ENCODE measurements at places on chromosomes 2 and 18.

DNA sequence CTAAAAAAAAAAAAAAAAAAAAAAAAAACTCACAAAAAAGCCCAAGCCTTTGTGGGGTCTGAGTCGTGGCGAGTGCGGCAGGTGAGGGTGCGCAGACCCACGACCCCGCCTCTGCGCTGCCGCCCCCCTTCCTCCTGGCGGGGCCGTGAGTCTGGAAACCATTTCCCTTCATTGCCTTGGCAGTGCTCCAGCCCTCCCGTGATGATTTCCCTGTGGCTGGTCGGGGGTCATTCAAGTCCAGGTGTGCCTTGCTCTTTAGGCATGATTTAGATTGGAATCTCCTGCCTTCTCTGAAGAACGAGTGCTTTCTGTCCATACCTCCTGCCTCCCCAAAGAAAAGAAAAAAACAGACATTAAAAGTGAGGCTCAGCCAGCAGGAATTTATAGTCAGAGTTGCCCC lies 161.8 kb downstream of the FAM210A start:
- DNase-seq = no peak

DNA sequence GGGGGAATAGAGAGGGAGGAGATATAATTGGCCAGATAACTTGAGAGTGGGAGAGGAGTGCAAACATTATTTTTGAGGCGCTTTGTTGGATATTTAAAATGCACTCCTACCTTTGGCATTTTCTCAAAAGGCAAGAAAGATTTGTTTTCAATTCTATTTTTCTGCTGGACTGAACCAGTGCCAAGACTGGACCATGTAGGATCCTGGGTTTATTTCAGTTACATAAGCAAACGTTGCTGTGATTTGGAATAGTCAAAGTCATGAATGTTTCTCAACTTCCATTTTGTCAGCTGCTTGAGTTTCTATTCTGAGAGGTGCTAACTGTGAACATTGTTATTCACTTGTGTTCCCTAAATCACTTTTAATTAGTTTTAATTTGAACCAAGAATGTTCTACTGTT lies 8.9 kb upstream of the CHRNA1 start:
- DNase-seq = no peak

DNA sequence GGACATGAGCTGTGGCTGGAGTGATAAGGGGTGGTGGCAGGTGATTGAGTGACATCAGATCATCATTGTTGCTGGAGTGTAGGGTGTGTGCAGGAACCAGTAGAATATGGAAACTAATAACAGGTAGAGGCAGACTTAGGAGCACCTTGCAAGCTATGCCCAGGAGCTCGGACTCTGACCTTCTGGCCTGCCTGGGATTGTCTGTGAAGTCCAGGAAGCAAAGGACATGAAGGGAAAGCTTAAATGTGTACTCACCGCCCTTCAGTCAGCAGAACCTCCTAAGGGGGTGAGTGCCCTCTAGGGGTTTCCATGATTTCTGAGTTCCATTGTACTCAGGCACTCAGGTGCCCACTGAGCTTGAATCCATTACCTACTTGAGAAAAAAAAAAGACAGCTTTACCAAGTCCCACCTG lies 104.2 kb downstream of the CRIM1 start:
- DNase-seq = no peak

- no peak for DNase-seq
These were observed 60.1 kb upstream of the PAX3 start for GRCh38 chr2:222358876-222359275.

DNA sequence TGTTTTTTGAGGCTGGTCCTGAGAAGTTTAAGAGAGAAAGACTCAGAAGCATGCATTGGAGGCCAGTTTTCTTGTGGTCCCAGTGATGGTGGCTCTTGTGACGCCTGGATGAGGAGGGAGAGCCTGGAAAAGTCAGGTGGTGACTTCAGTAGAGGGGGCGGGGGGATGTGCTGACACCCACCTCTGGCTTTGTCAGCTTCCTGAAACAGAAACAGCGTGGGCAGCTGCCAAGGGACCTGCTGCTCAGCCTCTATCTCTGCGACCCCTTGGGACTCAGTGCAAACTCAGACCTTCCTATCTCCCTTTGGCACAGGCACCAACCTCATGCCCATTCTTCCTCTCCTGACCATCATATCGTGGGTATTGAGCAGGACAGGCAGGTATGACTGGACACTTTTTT lies 6.4 kb downstream of the TGFBRAP1 start:
- no peak for DNase-seq

GRCh38 chr2:216235462-216235861 lies 126.3 kb downstream of the XRCC5 start:
- DNase-seq = no peak

- no peak for DNase-seq
These were observed 11.2 kb downstream of the ACOXL start for GRCh38 chr2:110743600-110743999.

DNA sequence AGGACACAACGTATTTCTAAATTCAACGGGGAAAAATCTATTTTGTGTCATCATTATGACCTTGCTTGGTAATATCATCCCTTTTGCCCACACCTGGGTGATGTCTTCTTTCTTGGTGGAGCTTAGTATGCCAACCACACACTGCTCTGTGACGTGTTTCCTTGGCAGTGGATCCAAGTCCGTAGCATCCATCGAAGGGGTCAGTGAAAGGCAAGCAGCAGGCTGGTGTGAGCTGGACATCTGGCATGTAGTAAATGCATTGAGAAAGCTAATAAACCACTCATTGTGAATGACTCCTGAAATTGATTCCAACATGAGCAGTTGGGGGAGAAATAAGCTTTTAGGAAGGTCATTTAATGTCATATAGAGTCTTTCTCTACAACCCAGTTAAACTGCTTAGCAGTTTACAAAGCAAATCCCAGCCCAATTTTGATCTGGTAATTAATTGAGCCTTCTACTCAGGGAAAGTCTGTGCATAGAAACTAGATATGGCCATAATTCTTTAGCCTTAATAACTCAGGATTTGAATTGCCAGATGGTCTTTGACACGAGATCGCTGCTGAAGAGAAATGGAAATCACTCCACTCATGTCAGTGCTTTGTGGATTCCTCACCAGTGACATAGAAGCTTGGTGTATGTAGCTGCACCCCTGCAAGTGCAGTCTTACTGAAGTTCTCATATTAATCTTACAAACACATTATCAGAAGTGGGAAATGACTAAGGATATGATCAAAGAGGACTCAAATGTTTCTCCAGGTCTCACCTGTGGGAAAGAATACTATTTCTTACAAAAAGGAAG lies 494.8 kb downstream of the CMPK2 start:
- no peak for DNase-seq

DNA sequence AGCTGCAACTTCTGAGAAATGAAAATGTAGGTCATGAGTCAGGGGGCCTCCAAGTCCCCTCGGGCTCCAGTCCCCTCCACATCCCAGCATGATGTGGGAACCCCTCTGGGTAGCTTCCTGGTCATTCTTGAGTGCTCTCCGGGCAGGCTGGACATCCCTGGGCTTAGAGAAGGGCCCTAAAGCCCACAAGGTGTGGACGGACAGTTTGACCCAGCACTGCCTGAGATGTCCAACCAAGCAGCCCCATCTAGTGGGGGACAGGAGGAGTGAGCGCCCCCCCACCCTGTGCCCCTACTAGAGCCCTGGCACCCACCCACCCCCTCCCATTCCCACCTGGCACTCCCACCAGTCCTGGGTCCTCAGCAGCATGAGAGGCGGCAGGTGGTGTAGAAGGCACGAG lies 46.0 kb downstream of the CYP27C1 start:
- DNase-seq = no peak

DNA sequence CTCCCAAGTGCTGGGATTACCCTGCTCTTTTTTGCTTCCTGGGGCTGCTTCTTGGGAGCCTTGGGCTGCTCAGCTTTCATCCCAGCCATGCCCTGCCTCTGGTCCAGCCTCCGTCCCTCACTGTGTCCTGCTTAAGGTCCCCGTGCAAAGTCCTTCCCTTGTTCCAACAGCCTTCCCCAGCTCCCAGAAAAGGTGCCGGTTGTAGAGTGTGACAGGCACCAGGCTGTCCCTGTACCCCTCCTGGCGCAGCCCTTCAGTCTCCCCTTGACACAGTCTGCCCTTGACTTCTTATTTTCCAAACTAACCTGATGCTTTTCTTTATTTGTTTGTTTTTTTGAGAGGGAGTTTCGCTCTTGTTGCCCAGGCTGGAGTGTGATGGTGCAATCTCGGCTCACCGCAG lies 20.1 kb upstream of the ALPI start:
- no peak for DNase-seq

DNA sequence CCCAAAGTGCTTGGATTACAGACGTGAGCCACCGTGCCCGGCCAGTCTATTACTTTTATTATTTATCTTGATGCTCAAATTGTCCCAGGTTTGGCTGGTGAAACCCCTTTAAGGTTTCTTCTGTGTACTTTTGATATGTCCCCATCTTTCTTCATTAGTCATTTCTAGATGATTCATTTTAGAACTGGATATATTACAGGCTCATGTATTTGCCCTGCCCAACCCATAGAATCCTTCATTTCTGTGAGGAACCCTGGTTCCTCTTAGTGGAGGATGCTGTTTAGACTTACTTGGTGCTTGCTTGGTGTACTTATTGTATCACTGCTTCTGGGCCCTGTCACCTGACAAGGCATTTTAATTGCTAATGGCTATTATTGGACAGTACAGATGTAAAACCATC lies 40.1 kb downstream of the KCMF1 start:
- DNase-seq = no peak

- DNase-seq = no peak
These were observed 3.2 kb upstream of the CXCR1 start for GRCh38 chr2:218169757-218170546.

GRCh38 chr2:235608200-235608887 lies 114.5 kb downstream of the AGAP1 start:
- no peak for DNase-seq

GRCh38 chr2:151979694-151980093 lies 119.2 kb downstream of the CACNB4 start:
- no peak for DNase-seq

DNA sequence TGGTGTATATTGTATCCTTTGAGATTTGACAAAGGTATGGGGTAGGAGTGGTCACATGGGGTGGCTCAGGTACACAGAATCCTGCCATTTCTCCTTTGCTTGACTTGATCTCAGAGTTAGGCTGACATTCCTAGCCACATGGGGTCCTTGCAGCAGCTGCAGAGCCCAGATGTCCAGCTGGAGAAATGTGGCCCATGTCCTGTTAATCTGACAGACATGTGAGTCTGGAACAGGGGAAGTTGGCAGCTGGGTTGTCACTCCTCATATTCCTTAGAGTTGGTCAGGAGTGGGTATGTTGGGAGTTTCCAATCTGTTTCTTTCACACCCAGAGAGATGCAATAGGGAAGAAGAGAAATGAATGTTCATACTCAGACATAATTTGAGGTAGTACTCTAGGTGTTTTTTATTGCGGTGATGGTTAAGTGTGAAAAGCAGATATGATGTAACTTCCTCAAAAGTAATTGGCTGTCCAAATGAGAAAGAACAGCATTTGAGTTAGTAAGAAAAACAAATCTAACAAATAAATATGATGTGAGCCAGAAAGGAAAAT lies 402.6 kb upstream of the MEIS1 start:
- DNase-seq = no peak

- DNase-seq = no peak
These were observed 170.6 kb downstream of the FIGN start for GRCh38 chr2:163565192-163565591.

DNA sequence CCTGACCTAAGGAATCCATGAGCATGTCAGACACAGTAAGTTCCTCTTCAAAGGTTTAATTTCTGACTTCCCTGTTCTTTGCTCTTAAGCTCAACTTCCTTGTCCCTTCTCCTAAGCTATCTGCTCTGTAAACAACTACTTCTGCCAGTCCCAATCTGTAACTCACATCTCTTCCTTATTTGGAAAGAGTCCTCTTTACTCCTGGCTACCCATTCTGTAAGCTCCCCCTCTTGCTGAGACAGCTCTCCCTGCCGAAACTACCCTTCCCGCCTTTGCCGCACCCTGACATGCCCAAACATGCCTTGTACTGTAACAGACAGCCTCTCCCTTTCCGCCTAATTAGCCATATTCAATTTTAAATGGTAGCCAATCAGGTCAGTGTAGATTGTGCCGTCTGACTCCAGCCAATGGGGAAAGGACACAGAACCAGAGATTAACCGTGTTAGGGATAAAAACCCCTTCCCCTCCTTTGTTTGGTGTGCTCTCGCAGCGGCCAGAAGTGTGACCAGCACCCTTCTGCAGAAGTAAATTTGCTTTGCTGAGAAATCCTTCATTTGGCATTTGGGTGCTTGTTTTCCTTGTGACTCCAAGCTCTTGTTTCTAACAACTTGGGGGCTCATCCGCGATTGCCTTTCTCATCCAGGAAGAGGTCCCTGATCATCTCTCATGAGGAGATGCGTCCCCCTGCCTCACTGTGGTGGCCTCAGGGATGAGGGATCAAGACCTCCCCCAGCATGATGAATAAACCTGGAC lies 49.0 kb downstream of the PIAS2 start:
- DNase-seq = no peak

DNA sequence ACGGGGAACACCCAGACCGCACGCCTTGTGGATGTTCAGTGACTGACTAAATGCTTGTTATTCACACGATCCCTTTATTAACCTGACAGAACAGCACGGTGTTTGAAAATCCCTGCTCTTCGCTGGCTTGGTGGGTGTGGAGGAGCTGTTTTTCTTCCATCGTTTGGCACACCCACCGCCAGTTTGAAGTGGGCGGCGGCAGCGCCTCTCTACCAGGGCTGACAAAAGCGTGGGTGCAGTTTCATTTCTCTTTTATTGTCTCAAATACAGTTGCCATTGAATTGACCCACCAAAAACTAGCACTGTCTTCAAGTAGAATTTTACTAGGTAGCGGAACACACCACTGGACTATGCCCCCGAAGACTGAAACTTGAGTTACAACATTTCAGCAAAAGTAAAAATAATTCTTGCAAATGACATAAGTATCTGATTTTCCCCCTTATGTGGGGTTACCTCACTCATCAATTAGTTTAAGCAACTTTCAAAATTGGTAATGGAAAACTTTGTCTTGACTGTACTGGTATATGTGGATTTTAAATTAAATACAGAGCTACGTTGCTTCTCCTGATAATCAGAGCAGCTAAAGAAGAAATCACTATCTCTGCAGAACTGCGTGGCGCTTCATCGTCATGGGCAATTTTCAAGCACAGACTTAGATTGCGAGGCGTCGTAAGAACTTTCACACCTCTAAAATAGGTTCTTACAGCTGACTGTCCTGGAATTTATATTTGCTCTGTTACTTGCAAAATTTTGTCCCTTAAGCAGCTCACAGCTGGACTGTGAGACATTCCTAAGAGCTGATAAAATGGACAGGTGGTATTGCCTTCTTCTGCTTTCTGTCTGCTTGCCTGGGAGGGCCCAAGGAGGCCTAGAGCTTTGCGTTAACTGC lies 60.9 kb downstream of the LDLRAD4 start:
- DNase-seq = peak; percentile 44

- peak; percentile 74 for DNase-seq
These were observed 106.9 kb downstream of the HDAC4 start for GRCh38 chr2:239293775-239294430.

GRCh38 chr18:3973191-3973850 lies 481.8 kb downstream of the DLGAP1 start:
- DNase-seq = no peak
